CD8-positive, alpha-beta memory T cell (primary cell): ENCODE measurements at places on chromosomes 1 and 21. TPM values are rescaled to one million over a fixed set of nuclear protein-coding genes. Genes with fewer than 3 reads are reported as not detected.

- DNase-seq: no peak
These were observed 13.1 kb upstream of the SLC25A34 start for GRCh38 chr1:15722836-15723532.

FASLG gene
- 10.6 TPM for polyA plus RNA-seq

GRCh38 chr1:16249596-16250241 lies 12.7 kb upstream of the CPLANE2 start:
- DNase-seq: no peak

DNA sequence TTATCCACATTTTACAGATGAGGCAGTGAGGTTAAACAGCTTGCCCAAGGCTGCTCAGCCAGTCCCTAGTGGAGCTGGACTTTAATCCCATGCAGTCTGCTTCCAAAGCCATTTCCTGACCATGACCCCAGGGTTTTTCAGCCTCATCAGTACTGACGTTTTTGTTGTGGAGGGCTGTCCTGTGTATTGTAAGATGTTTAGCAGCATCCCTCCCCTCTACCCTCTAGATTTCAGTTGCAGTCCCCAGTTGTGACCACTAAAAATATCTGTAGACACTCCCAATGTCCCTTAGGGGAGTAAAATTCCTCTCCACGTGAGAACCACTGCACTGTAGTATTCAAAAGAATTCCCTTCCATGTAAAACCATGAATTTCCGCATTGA lies 30.2 kb upstream of the C1orf105 start:
- no peak for DNase-seq

DNA sequence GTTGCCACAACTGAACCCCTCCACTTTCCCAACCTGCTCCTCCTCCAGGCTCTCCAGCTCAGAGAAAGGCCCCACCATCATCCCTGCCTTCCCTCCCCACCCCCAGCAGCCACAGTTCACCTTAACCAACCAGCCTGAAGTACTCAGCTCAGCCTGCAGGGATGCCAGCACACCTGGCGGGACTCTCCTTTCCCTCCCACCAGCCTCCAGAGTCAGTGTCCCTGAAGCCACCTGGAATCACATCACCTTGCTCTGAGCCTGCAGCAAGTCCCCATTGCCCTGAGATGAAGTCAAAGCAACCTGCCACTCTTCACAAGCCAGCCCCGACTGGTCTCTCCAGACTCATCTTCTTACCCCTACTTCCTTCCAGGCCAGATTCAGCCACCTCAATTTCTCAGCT lies 26.2 kb upstream of the ZC3H12A start:
- no peak for DNase-seq

DNA sequence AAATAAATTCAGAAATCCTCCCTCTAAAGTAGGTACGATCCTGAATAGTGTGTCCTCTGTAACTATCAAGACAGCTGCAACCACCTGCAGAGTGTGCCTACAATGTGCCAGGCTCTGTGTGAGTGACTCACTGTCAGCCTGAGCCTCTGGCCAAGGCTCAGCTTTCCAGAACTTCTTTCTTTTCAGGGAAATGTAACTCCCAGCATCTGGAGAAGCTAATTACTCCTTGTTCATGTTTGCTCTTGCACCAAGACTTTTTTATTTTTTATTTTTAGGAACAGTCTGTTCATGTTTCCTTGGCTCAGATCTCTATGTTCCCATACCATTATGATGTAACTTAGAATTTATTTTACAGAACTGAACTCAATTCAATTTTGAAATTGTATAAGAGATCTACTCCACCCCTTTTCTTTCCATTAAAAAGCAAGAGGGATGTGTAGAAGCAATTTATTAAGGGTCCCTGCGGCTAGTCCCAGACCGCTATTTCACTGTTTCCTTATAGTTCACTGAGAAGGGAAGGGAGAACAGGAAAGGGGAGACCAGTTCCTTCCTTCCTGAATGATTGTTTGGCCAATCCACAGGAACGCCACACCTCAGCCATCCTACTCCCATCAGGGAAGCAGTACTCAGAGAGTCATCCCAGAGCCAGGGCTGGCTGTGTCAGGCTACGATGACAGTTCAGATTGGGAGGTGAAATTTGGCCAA lies 112.4 kb upstream of the ZNF648 start:
- no peak for DNase-seq

- no peak for DNase-seq
These were observed 22.9 kb upstream of the IFNAR2 start for GRCh38 chr21:33206771-33207281.

GRCh38 chr21:42063191-42063570 lies 7.9 kb upstream of the UMODL1 start:
- no peak for DNase-seq

LCE1C gene
- not detected for polyA plus RNA-seq
